ENCODE measurements at places on chromosomes 5 and 9.

DNA sequence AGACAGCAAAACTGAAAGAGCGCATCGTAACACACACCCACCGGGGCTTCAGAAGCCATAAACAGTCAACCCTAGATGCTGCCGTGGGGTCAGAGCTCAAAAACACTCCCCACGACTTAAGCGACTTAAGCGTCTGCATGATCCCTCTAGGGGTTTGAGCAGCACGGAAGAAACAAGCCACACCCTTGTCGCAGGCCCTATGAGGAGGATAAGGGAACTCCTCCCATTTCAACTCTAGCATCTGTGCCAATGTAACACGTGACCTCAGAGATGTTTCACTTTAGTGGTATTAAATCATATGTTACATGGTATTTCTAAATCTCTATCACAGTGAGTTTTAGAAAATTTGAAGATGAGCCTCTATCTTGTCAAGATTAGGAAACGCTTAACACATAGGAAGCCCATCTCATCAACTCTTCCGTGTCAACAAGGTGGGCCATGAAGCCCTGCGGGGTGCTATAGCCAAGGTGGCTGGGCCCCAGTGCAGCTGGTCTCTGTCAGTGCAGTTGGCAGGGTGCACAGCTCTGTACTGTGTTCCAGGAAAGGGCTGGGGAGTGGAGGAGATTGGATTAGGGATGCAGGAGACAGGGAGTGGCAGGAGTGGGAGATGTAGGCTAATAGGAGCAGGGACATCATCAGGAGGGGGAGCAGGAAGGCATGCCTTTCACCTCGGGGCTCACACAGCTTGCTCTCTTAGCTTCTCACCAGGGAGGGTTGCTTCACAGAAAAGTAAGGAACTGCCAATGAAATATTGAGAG, 33.1 kb downstream of the ZCCHC9 start:
- DNase-seq: no peak

- no peak for DNase-seq
Observed at GRCh38 chr9:76200315-76200714, 193.9 kb downstream of the RFK start.

DNA sequence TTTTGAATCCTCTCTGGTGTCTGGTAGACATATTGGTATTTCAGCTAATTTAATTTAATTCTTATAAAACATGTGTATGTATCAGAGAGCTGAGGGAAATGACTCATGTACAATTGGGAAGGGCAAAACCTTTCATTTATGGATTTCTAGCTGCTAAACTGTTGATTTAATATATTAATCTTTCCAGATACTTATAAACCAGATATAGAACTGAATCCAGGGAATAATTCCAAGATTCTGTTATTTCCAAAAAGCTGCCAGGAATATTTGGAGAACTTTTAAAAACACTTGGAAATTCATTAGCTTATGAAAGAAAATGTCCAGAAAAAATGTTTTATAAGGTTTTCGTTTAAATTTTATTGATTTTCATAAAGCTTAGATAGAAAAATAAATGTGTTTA, 295.5 kb downstream of the YTHDC2 start:
- no peak for DNase-seq

GRCh38 chr5:38755181-38755580, 90.6 kb upstream of the OSMR start:
- DNase-seq: no peak

- DNase-seq: no peak
Observed at GRCh38 chr9:136403538-136403914, 3.6 kb upstream of the SNAPC4 start.

DNA sequence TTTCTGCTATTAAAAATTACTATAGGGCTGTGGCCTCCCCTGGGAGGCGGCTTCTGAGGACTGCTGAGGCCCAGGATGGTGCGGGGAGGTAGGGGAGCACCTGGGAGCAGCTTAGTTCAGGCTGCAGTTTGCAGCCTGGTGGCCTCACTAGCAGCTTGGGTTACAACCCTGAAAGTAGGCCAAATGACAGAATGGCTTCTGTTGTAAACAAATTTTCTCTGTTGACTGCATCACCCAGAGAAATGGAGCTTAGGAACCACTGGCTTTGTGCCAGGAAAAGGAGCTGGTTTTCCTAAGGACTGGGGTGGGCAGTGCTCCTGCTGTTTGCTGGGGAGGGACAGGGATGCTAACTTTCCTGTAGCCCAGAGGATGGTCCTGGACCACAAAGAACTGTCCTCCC, 130.3 kb downstream of the ENTREP1 start:
- DNase-seq: no peak

- no peak for DNase-seq
Observed at GRCh38 chr9:18834740-18835361, 198.2 kb downstream of the SAXO1 start.

DNA sequence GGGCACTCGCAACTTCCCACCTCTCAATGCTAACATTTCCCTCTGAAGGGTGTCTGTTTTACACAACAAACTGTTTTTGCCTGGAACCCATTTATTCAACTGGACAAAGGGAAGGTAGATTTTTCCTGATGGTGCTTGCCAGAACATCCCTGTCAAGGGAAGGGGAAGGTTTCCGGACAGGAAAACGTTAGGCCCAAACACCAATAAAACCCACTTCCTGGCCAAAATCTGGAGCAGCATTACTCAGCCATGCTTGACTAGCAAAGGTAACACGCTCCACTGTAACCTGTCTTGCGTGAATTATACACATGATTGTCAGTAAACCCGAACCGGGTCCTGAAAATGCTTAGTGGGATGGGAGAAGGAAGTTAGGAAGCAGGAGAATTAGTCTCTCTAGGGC, 90.2 kb downstream of the SAXO1 start:
- no peak for DNase-seq

- no peak for DNase-seq
Observed at GRCh38 chr5:138849882-138850281, 25.3 kb downstream of the LRRTM2 start.

GRCh38 chr5:154287136-154287535, 96.6 kb downstream of the GALNT10 start:
- no peak for DNase-seq

DNA sequence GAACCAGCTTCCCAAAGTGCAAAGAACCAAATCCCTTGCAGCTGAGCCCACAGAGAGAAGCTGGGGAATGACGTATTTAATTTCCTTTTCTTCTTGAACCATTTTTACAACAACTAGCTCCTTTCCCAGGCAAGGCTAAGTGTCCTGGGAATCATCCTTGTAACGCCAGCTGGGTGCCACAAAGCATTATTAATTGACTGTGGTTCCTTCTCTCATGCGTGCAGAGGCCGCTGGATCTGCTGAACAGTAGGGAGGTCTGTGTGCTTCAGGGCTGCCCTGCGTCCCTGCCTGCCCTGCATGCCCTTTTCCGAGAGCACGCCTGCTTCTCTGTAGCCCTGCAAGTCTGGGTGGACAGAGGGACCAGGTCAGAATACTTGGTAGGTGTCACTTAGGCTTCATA, 124.1 kb upstream of the OTULINL start:
- no peak for DNase-seq

GRCh38 chr9:75891771-75892215, 1.3 kb downstream of the PCSK5 start:
- DNase-seq: no peak

DNA sequence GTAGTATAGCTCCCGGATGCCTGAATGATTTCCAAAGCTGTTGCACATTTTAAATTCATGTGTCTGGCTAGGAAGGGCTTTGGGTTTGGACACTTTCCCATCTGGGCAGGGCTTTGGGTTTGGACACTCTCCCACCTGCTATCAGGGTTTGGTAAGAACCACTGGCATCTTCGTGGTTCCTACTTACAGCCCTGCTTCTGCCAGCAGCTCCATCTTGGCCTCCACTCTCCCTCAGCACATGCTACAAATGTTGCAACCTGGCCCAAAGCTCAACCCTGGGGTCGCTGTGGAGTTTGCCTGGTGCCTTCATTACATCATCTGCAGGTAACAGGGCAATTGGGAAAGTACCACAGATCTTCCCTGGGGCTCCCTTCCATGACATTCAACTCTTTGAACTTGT, 3.5 kb downstream of the TMCO6 start:
- no peak for DNase-seq

- no peak for DNase-seq
Observed at GRCh38 chr5:56638061-56638621, 177.2 kb upstream of the MAP3K1 start.

DNA sequence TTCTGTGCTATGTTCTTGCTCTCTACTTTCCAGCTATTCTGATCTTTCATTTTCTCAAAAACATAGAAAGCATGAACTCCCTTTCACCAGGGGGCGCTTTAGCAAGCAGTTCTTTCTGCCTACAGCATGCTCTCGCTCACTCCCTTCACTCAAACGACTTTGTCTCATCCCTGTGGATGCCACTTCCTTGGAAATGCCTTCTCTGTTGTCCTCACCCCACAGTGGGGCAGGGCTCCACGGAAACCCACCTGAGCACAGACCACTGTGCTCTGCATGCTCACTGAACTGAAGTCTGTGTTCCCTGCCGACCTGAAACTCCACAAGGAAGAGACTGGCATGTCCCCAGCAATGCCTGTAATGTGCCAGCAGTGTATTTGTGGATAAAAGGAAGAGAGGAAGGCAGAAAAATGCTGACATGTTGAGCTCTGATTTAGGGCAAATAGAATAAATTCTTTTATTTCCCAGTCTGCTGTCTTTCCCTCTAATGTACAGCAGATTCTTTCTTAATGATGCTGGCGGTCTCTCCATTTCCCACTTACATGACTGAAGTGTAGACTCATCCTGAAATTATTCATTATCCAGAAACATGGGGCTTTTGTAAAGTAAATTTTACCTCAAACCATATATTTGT, 4.9 kb upstream of the ROR2 start:
- no peak for DNase-seq

DNA sequence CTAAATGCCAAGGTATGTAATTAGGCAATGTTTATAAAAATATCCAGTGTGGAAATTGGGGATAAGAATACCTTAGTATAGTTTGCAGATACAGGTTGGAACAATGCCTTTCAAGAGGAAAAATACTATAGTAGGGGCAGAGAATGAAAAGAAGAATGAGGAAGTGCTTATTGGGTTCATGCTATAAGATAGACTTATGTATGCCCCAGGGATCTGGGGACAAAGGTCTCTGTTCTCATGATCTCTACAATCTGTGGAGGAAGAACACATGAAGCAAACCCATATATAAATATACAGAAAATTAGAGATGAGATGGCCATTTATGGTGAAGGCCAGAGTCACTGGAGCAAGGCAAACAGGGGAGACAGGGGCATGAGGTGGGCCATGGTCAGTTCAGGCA, 106.5 kb upstream of the DAB2 start:
- DNase-seq: no peak

DNA sequence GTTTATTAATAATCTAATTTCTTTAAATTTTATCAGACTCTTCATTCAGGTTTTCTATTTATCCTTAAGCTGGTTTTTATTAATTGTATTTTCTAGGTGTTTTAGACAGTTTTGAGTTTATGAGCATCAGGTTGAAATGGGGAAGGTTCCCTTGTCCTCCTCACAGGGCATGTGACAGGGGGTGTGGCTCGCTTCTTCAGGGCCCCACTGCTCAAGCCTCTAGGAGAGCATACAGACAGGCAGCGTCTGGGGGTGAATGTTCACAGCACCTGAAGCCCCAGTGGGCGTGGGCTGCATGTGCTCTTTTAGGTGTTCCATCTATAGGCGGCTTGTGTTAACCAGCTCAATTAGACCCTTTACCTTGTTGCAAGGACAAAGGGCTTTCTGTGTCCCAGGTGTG, 78.2 kb upstream of the RUFY1 start:
- DNase-seq: peak; percentile 52

- no peak for DNase-seq
Observed at GRCh38 chr5:159003045-159004030, 96.4 kb downstream of the EBF1 start.

DNA sequence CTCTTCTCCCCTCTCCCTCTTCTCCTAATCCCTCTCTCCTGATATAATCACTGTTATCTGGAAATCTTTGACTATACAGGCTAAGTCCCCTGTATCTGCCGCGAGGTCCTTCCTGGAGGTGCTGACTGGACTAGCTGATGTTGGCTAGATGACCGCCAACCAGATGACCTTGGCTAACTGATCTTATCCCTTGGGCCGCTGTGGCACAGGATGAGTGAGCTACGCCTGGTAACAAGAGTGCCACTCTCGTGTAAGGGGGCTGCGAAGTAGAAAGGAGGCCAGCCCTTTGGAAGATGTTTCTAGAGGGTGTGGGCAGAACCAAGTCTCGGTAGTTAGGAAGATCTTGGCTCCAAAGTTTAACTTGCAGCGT, 345 bp upstream of the PRRC1 start:
- no peak for DNase-seq

GRCh38 chr5:120564013-120564412, 99.9 kb downstream of the PRR16 start:
- DNase-seq: no peak

DNA sequence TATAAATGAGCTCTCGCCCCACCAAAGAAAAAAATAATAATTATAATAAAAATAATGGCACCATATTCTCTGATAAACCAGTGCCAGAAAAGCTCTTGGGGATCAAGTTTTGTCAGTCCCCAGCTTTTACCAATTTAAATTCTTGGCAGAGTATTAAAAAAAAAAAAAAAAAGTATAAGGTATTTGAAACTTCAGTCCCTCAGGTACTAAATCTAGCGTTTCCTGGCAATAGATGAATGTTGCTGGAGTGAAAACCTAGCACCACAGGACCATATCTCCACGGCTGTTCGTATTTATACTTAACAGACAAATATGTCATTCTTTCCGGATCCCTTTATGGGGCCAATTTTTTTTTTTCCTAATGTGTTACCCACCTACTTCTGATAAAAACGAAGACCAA, 646.2 kb downstream of the CCDC171 start:
- no peak for DNase-seq

DNA sequence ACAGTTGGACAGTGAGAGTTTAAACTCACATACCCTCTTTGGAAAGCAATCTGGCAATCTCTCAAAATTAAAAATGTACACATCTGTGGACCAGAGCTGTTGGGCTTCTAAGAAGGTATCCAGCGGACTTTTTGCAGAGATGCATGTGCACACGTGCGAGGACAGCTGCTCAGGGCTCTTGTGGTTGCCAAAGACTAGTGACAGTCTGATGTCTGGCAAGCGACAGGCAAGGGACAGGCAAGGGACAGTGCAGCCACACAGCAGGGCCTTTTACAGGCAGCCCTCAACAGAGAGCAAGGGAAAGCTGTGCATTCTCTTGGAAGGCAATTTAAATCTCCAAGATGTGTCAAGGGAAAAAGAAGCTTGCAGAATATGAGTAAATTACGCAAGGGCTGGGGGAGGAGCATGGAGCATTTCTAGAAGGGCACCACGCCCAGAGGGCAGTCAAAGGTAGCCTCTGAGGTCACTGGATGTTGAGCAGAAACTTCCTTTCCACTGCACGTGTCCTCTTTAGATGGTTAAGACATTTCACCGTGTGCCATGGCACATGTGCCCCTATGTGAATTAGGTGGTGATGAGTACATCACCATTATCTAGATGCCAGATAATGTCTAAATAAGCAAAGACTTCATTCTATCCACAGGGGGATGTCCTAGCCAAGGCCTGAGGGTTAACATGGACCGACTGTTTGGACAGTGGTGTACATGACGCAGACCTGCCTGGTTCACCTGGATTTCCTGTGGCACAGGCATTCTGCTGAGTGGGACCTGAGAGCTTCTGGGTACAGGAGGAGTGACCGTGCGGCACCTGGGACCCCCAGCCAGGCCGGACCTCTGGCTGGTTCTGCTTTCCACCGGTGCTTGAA, 9.1 kb downstream of the GFPT2 start:
- DNase-seq: no peak
